Cortex of kidney (tissue), 1 donor: ENCODE measurements at places on chromosomes 12 and 14.

GRCh38 chr12:107798580-107798979 lies 24.1 kb downstream of the ASCL4 start:
- DNase-seq, result no peak

DNA sequence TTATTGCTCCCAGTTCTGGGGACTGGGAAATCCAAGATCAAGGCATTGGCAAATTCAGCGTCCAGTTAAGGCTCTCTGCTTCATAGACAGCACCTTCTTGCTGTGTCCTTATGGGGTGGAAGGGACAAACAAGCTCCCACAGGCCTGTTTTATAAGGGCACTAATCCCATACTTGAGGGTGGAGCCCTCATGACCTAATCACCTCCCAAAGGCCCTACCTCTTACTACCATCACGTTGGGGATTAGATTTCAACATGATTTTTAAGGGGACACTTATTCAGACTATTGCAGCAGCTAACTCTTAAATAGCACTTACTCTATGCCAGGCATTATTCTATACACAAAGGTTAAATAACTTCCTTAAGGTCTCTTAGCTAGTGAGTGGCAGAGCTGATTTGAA lies 17.3 kb downstream of the TOGARAM1 start:
- DNase-seq, result no peak

GRCh38 chr12:7395950-7396349 lies 48.0 kb downstream of the CD163L1 start:
- DNase-seq, result no peak

GRCh38 chr14:74765721-74766120 lies 2.6 kb downstream of the YLPM1 start:
- DNase-seq, result no peak

DNA sequence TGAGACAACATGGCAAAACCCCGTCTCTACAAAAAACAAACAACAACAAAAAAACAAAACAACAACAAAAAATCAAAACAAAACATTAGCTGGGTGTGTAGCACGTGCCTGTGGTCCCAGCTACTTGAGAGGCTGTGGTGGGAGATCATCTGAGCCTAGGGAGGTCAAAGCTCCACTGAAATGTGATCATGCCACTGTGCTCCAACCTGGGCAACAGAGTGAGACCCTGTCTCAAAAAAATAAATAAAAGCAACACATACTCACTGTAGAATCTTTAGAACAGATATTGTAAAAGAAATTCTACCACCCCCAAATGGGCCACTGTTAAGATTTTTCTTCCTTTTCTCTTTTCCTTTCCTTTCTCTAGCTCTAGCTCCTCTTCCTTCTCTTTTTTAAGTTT lies 26.3 kb downstream of the SLC38A1 start:
- no peak for DNase-seq

- DNase-seq, result no peak
Observed at GRCh38 chr12:59372956-59373355, 222.9 kb upstream of the SLC16A7 start.

DNA sequence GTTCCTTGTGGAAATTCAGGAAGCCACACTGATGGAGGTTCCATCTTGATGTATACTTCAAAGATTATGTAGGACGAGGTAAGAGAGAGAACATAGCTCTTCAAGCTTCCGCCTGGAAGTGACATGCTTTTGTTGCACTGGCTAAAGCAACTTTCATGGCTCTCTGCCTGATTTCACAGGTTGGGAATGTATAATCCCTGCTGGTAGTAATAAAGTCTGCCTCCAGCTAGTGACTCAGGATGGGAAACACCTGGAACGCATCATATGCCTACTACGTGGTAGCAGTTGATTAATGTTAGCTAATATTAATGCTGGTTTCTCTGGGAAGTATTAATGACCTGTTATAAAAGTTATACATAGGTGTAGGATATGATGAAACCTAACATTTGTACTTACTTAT lies 71.1 kb downstream of the PELI2 start:
- DNase-seq, result no peak

GRCh38 chr12:12720052-12720451 lies 2.9 kb downstream of the CDKN1B start:
- DNase-seq, result no peak

DNA sequence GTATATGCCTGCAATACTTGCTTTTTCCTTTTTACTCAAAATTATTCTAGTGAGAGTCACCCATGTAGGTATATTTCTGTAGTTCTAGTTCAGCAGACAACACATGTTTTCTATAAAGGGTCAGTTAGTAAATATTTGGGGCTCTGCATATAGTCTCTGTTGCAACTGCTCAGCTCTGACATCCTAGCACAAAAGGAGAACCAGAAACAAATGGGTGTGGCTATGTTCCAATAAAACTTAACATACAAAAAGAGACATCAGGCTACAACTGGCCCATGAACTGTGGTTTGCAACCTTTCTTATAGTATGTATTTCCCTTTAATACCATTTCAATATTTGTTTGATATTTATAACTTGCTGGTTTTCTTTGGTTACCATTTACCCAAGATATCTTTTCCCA lies 11.9 kb downstream of the NT5DC3 start:
- DNase-seq, result no peak

DNA sequence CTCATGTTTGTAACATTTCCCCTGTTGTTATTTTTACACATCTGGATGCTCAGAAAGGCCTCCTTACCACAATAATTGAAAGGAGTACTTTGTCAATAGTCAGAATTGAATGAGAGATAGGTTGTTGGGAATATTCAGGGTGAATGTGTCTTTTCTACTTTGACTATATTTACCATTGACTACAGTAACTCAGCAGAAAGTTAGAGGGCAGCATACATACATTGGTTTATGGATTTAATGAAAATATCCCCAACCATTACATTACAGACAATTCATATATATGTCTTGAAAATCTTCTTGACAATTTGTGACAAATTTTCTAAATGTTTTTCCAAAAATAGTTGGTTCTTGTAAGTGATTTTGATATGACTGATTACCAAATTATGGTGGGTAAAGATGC lies 97.7 kb downstream of the NTS start:
- DNase-seq, result no peak

DNA sequence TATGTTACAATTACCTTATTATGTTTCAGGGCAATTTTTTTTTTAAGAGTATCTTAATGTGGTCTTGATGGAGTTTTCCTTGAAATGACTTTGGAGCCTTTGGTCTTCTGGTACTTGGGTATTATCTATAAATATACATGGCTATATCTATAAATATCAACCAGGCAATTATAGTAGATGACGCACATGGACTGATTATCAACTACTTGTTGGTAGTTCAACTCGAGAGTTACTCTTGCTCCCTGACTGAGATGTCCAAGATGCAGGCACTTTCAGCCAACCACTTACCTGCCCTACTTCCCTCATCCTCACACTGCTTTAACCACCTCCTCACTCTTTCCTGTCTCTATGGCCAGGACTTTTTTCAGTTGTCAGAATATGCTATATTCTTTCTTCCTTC lies 85.4 kb downstream of the NTN4 start:
- no peak for DNase-seq

DNA sequence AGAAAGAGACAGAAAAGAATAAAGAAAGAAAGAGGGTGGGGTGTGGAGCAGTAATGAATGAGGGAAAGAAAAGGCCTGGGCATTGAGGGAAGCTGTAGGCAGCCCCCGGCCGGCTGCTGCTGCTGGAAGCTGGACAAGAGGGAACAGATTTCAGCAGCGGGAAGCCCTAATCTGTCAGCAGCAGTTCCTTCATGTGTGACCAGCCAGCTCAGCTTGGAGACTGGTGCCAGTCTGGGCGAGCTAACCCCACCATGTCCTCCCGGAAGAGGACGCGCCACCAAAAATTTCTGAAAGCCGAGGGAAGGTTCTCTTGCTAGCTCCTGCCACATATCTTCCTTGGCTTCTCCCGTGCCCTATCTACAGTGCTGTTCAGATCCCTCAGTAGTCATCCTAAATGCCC lies 236.8 kb downstream of the GRIN2B start:
- DNase-seq, result no peak

GRCh38 chr14:69259527-69260189 lies at the start of gene GALNT16:
Gene GALNT16 (plus strand): TSS chr14:69260158. CDS start chr14:69260291, 133 bp downstream.
- no peak for DNase-seq

GRCh38 chr12:48022676-48023385 lies 18.6 kb upstream of the COL2A1 start:
- DNase-seq, result no peak

DNA sequence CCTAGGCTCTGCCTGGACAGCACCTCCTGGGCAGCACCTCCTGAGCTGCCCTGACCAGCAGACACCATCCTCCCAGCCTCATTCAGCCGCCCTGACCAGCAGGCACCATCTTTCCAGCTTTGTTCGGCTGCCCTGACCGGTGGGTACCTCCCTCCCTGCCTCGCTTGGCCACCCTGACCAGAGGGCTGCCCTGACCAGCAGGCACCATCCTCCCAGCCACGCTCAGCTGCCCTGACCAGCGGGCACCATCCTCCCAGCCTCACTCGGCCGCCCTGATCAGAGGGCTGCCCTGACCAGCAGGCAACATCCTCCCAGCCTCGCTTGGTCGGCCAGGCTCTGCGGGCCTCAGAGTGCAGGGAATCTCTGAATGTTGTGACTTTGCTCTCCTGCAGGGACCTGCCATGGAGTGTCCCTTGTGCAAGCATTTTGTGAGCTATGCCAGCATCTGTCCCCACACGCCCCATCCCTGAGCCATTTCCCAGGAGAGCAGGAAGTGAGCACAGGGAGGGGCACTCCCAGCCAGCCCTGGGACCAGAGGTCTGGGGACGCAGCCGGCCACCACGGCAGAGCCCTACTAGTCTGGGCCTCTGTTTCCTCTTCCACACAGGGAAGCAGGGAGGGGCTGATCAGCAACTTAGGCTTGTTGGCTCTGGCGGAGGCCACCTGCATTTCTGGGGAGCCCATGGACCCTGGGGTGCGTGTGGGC lies 265.5 kb downstream of the SEC23A start:
- DNase-seq, result no peak

- no peak for DNase-seq
Observed at GRCh38 chr14:32430326-32430725, 101.2 kb downstream of the AKAP6 start.

DNA sequence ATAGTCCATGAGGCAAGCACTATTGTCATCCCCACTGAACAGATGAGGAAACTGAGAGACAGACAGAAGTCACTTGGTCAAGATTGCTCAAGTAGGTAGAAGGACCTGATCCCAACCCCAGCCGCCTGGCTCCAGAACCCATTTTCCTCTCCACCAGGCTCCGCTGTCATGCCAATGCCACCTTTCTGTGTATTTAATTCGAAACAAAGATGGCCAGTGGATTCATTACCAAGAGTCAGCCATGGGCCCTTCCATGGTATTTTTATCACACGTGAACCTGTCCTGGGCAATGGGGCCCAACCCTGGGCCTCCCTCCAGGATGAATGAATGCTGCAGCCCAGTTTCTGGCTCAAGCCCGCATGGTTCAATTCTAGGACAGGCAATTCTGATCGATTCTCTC lies 673.4 kb downstream of the BCL11B start:
- no peak for DNase-seq

DNA sequence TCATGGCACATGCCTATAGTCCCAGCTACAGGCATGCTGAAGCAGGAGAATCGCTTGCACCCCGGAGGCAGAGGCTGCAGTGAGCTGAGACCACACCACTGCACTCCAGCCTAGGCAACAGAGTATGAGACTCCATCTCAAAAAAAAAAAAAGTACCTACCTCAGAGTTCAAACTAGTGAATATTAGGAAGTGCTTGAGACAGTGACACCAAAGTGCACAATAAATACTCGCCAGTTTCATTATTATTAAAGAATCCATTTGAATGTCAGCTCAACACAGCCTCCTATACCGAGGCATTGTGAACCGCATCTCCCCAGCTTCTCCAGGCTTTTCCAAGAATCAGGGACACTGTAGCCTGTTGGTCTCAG lies 5.0 kb downstream of the GAPDH start:
- DNase-seq, result no peak

DNA sequence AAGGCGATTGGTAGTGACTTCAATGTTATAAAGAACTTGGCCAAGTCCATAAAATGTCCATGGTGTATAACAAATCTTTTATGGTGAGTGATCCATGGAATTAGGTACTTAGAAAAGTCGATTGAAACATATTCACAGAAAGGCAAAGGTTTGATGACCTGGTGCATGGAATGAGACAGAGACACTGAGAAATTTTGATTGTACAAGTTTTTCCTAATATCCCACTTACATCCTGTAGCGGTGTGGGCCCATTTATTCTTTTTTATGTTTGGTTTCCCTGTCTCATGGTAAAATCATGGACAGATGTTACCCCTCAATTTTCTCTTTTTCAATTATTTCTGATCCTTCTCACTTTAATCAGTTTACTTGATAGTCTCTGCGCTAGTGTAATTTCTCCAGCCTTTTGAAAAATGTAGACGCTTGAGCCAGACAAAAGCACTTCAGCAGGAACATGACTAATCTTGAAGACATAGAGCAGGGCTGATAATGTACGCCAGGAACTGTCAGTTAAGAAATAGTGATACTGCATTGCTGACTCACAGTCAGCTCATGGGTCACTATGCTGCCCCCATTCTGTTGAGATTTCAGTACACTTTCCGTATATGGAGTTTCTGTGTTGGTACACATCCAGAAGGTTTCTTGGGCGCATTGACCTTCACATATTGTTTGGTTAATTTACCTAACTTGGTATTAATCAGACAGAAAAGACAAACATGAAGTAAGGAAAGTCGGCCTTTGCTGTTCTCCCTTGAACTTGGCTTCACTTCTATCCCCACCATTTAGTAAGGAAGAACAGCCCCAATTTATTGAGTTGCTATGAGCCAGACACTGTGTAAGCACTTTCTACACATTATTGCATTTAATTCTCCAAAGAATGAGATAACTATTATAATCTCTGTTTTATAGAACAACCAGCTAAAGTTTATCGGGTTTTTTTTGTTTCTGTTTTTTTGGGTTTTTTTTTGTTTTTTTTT lies 841.7 kb downstream of the DIO2 start:
- DNase-seq, result no peak

DNA sequence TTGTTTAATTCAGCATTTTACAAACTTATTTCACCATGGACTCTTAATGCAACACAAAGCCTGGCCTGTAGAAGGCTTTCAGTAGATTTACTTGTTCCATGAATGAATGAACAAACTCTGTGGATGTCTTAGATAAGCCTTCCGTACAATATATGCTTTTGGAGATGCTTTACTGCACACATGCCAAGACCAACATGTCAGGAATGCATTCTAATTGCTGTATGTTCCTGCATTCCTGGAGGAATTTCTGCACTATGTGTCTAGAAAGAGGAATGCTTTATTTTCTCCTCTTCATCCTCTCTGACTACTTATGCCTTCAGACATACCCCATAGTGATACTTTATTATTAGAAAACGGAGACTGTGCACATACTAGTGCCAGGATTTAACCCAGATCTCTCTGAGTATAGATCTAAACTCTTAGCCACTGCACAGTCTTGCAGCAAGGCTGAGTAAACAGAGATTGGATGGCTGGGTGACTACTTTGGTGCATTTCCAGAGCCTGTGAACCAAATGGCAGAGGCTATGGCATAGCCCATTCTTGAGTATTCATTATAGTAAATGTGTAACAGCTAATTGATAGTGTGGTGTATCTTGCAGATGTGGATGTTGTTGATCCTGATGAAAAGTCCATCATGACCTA lies 108.2 kb downstream of the SYNE2 start:
- no peak for DNase-seq

GRCh38 chr14:100762089-100762515 lies 35.4 kb downstream of the DLK1 start:
- no peak for DNase-seq
